ENCODE measurements at places on chromosomes 11 and 22.

GRCh38 chr11:29482510-29482909 is 534.3 kb downstream of the KCNA4 start:
- no peak for DNase-seq

DNA sequence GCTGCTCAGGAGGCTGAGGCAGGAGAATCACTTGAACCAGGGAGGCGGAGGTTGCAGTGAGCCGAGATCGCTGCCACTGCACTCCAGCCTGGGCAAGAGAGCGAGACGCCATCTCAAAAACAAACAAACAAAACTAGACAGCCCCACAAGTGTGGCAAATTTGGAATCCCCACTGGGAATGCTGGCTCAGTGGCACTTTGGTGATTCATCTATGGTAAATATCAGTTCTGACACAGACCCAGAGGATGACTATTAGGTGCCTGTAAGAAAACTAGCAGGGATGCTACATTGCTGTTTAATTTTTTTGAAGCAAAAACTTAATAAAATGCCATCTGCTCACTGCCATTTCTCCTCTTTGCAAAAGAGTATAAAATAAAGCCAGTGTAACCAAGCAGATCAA is 107.9 kb downstream of the NAT10 start:
- no peak for DNase-seq

DNA sequence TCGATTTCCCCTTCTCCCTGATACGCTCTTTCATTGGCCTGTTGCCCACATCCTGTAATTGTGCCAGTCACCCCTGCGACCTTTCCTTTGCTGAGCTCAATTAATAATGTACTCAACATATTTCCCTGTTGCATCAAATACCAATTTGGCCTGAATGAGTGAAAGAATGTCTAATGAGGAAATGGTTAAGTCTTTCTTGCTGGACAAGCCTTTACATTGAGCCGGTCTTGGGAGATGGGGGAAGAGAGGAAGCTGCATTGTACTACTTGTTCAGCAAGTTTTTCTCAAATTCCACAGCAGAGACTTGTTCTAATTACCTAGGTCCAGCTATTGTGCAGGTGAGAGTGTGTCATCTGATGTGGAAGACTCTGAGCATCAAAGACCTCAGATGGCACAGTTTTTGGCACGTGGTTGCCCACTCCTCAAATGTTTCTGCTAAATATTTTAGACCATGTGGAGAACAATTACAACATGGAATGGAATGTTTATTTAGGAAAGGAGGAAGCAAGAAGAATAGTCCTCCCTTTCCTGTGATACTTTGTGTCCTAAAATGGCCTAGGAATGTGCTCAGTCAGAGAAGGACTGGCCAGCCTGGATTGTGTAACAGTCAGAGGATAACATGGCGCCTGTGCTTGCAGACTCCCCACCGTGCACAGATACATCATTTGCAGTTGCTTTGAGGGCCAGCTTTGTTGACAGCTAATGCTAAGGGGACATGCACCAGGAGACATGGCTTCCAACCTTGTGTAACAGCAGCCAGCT is 129.5 kb upstream of the E2F8 start:
- no peak for DNase-seq

DNA sequence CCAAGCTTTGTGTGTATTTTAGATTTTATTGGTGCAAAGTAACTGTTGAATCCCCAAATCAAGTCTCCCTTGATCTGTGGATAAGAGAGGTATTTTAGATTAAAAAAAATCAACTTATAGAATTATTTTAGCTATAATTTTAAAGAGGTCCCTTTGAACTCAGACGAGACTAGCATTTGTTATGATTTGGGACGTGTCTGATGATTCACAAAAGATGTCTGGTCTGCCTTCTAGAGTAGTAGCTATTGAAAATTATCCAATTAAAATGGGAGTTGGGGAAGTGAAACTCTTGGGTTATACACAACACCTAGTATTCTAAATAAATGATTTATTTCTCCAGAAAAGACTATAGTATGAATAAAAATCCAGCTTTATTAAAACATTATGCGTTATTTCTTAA is 227.9 kb upstream of the GRIA4 start:
- no peak for DNase-seq

DNA sequence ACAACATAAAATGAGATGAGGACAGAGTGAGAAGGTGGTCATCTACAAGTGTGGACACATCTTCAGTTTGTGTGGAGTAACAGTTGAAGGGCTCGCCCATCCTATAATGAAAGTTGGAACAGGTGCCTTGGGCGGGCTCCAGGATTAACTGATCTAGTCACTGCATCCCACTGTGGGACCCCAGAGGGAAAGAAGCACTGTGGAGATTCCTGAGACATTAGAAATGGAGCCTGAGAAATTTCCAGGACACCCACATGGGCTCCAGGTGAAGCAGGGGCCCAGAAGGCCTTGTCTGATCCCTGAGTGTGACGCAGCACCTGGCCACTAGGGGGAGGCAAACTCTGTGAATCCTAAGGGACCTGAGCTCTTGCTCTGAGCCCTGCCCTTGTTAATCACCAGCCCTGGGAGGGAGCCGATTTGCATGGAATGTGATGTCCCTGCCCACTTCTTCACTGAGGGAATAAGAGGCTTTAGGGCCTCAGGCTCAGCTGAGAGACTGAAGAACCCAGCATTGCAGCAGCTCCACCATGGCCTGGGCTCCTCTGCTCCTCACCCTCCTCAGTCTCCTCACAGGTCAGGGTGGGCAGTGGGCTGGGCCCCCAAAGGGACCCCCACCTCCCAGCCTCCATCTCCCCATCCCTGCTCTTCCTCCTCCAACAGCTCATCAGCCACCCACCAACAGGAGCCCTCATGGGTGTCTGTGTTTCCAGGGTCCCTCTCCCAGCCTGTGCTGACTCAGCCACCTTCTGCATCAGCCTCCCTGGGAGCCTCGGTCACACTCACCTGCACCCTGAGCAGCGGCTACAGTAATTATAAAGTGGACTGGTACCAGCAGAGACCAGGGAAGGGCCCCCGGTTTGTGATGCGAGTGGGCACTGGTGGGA is 98.4 kb downstream of the VPREB1 start:
- peak; percentile 32 for DNase-seq

Data from SK-N-DZ (cell line).